Caki2 (cell line): ENCODE measurements at places on chromosomes 16 and 17.

DNA sequence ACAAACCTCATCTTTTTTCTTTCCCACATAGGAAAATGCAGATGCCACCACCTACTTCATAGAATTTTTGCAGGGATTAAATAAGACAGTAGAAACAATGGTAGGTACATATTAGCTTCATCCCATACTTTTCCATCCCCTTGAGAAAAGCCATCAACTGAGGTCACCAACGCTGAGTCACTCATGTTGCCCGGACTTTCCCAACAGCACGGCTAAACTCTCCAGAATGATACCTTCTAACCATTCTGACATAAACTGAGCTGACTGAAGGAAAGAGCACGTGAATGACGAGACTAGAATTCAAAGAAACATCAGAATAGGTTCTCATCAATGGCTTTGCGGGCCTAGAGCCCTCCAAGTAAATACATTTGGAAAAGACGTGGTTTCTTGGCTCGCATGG is 146.0 kb upstream of the RCVRN start:
- DNase-seq: no peak

- no peak for DNase-seq
Observed at GRCh38 chr17:43901861-43902589, 5.3 kb downstream of the MPP2 start.

- DNase-seq: no peak
Observed at GRCh38 chr16:8781797-8782196, 15.6 kb downstream of the TMEM186 start.

- DNase-seq: peak; percentile 59
Observed at GRCh38 chr16:1942047-1942809, 771 bp downstream of the MSRB1 start.

- peak; percentile 93 for DNase-seq
Observed at GRCh38 chr16:54930005-54930868, at the start of gene IRX5. TSS of gene IRX5 (plus strand) at chr16:54930865. CDS start at chr16:54931199, 334 bp downstream.
